ENCODE measurements at places on chromosomes 13 and 19. TPM values are rescaled to one million over a fixed set of nuclear protein-coding genes. Genes with fewer than 3 reads are reported as not detected.

The PLPPR3 gene
- 0.03 TPM for total RNA-seq

The ATP12A gene
- not detected for total RNA-seq

The PLEKHA4 gene
- 12.7 TPM for total RNA-seq

The GNA15 gene
- not detected for total RNA-seq

The COX7A1 gene
- not detected for total RNA-seq

The CD209 gene
- not detected for total RNA-seq

Measured in A375 (cell line).